ENCODE measurements at places on chromosomes 13 and 19.

- no peak for DNase-seq
Measured at GRCh38 chr13:40509876-40510275, 156.6 kb downstream of the FOXO1 start.

DNA sequence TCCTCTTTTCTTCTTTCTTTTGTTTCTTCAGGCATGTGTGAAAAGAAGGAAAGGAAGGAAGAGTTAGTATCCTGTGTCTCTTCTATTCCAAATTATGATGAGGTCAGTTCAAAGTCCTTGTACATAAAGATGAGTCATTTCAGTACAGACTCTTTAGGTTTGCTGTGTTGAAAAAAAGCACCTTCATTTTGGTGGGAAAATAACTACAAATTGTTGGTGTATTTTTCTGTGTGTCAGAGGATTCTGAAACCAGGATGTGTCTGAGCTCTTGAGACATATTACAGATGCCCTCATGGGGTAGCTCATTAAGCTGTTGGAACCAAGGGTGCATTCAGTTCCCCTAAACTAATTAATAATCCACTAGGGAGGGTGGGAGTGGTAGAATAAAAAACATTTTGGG, 5.8 kb upstream of the HSPH1 start:
- no peak for DNase-seq

DNA sequence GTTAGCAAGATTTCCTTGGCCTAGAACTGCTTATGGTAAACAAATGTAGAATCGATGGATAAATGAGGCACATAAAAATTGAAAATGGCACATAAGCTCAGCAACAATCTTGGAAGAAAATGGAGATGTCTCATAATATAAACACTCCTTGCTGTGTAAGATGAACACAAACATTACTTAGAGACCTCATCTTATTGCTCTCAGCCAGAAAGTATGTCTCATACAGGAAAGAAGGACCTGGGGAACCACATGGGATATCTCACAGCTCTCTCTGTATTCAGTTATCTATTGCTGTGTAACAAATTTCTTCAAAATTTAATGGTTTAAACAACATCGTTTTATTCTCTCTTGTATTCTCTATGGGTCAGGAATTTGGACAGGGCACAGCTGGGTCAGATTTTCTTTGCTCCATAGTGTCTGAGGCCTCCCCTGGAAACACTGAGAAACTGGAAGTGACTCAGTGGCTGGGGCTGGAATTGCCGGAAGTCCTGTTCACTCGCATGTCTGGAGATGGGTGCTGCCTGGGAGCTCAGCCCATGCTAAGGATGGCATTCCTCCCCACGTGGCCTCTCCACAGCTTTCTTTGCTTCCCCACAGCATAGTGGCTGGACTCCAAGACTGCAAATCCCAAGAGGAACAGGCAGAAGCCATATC, 105.1 kb downstream of the NUFIP1 start:
- DNase-seq: no peak

GRCh38 chr13:90640976-90641375, 706.5 kb upstream of the MIR17HG start:
- no peak for DNase-seq

GRCh38 chr13:110910013-110910890, 4.6 kb downstream of the ANKRD10 start:
- DNase-seq: no peak

GRCh38 chr19:10288662-10289166, 1.0 kb upstream of the ICAM5 start:
- no peak for DNase-seq

- DNase-seq: no peak
Measured at GRCh38 chr13:83499286-83499685, 383.0 kb downstream of the SLITRK1 start.

DNA sequence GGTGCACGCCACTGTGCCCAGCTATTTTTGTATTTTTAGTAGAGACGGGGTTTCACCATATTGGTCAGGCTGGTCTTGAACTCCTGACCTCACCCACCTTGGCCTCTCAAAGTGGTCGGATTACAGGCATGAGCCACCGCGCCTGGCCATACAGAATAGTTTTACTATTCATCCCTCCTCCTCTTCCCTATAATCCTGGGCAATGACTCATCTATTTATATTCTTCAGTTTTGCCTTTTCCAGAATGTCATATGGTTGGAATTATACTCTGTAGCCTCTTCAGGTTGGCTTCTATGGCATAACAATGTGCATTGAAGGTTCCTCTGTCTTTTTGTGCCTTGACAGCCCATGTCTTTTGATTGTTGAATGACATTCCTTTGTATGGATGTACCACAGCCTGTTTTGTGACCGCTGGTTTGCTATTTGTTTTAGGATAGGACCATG, 22.2 kb upstream of the LRP3 start:
- DNase-seq: no peak

DNA sequence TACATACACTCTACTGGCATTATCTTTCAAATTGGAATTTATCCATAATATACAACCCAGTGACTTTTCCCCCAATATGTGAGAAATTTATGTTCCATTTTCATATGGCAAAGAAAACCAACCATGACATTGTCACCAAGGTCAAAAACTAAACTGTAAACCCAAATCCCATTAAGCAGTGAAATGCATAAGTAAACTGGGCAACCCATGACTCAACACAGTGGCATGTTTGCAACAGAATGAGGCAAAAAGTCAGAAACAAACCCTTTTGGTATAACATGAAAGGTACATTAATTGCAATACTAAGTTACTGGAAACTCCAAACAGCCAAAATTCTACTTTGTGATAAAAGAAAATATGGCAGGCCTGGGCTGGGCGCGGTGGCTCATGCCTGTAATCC, 4.9 kb downstream of the ZNF878 start:
- no peak for DNase-seq

- DNase-seq: no peak
Measured at GRCh38 chr19:5369962-5370367, 29.4 kb upstream of the PTPRS start.

DNA sequence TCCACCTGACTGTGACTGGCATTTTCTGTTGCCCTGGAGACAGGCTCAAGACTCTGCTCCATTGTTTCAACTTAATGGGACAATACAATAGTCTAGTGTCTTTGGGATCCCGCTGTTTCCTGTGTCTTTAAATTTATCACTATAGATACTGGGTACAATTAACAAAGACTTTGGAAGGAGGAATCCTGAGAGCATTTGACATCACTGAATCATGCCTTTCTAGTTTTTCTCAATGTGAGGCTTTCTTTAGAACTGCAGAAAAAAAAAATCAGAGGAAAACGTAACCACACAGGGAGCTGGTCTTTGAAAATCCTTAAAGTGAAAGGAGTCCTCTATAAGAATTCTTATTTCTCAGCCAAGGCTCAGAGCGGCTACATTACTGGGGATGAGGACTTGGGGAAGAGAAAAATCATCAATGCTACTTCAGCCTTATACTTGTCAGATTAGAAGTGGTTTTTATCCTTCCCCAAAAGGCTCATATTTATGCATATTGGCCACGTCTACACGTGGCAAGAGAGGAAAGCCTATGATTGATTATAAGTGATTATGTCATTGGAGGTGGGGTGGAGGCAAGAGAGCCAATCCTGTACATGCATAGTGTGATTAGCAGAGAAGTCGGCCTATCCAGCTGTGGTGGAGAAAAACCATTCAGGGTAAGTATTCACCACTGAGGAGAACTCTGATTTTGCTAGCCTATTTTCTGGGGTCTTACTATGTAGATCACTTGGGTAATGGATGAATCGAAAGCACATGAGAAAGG, 34.4 kb upstream of the UBL3 start:
- DNase-seq: no peak

DNA sequence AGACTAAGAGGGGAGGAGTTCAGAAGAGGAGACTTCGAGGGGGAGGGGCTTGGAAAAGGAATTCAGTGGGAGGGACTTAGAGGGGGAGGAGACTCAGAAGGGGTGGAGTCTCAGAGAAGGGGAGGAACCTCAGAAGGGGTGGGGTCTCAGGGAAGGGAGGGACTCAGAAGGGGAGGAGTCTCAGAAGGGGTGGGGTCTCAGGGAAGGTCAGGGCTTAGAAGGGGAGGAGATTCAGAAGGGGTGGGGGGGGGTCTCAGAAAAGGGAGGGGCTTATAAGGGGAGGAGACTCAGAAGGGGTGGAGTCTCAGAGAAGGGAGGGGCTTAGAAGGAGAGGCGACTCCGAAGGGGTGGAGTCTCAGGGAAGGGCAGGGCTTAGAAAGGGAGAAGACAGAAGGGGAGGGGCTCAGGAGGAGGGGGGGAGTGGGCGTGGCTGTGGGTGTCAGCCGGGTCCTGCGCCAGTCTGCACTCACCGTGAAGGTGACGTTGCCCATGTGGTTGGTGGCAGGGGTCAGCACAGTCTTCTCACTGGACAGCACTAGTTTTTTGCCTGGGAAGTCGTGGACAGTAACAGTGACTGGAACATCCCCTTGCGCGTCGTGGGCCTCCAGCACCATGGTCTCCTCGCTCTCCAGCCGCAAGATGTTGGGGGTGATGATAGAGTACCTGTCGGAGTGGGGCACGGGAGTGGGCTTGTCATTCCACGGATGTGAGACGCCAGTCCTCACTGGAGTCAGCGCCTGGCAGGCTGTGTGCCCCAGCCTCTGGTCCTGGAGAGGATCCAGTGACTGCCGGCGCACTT, 1.5 kb downstream of the C3 start:
- no peak for DNase-seq

DNA sequence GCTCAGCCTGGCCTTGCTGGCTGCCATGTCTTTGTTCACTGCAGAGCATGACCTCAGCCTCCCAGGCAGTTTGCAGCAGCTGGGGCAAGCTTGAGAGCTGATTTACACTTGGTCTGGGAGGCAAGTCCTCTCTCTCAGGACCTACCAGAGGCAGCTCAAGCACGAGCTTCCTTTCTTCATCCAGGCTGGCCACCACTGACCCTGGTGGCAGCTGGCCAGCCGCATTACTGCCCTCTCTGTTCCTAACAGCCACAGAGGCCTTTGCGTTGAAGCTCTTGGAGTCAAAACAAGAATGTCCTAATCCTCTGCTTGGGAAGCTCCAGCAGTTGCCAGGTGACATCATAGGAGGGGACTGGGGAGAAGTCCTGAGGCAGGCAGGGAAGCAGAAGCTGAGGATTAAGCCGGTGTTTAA, 85.7 kb downstream of the NUFIP1 start:
- DNase-seq: no peak

GRCh38 chr13:49821216-49822009, 28.9 kb upstream of the KPNA3 start:
- no peak for DNase-seq

DNA sequence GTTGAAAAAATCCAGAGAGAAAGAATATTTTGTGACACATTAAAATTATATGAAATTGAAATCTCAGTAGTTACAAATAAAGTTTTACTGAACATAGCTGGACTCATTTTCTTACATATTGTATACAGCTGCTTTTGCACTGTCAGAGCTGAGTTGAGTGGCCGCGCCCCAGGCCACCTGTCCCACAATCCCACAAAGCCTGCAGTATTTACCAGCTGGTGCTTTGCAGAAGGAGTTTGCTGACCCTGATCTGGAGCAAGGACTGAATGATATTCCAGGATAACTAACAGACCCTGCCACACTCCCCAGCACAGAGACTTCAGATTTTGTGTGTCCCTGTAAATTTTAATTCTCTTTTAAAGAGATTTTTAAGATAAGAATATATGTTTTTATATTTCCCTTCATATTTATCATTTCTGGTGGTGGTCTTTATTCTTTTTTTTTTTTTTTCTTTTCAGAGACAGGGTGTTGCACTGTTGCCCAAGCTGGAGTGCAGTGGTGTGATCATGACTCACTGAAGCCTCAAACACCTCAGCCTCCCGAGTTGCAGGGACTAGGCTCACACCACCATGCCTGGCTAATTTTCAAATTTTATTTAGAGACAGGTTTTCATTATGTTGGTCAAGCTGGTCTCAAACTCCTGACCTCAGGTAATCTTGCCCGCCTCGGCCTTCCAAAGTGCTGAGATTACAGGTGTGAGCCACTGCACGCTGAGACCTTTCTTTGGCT, 48.5 kb downstream of the TDRD12 start:
- DNase-seq: no peak

DNA sequence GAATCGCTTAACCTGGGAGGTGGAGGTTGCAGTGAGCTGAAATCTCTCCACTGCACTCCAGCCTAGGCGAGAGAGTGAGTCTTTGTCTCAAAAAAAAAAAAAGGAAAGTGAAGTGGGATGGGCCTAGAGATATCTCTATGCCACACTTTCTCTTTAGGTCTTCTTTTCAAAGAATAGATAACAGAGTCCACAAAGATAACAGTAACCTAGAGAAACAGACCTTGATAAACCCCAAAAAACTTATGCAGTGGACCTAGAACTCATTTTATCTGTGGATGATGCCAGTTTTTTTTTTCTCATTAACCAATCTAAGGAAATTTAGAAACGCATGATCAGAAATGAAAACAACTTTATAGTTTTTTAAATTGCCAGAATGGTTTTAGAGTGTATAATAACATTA, 227.4 kb downstream of the LHFPL6 start:
- DNase-seq: no peak

DNA sequence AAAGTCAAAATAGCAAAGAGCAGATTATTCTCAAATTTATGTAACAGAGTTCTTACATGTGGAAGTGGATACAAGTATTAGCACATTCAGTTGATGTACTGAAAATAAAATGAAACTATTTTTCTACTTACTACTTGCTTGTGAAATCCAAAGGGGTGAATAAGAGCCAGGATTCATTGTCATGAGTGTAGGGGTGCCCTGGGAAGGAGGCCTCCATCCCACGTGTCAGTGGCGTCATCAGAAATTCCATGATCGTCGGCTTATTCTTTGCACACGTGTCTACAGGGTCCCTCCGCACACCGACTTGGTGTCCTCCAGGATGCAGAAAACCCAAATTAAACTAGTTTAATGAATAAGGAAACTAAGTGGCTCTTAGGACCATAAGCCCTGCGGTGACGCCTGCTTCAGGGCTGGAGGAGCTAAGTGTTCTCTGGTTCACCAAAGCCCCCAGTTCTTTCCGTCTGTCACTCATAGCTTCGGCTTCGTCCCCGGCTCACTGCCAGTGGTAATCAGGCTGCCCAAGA, 55.5 kb downstream of the IRS2 start:
- DNase-seq: no peak

DNA sequence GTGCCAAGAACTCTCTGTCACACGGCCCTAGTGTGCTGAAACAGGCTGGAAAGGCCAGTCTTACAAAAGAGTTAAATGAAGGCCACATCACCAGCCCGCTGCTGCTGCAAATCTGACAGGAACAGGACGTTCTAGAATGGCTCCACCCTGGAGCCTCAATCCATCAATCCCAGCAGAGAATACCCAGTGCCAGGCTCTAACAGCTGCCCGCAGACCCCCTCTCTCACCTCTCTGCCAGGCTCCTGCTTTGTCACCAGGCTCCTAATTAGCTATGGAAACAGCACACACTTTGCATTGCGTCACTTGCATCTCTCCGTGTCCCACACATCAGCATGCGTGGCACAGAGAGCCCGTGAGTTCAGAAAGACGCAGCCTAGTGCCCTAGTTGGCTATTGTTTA, 314.1 kb downstream of the FOXO1 start:
- DNase-seq: no peak

GRCh38 chr19:39014037-39014436, 18.3 kb downstream of the FBXO27 start:
- DNase-seq: no peak

Measured in stimulated activated CD8-positive, alpha-beta memory T cell treated with anti-CD3 and anti-CD28 coated beads, Interleukin-15, amount 100 ng/mL, for 1 hour (primary cell).